Anterior cingulate cortex (tissue), 58 donors: ENCODE measurements at places on chromosomes 7 and 10.
A peak's percentile ranks its signal among the peaks of the same experiment; 100 is the strongest.

DNA sequence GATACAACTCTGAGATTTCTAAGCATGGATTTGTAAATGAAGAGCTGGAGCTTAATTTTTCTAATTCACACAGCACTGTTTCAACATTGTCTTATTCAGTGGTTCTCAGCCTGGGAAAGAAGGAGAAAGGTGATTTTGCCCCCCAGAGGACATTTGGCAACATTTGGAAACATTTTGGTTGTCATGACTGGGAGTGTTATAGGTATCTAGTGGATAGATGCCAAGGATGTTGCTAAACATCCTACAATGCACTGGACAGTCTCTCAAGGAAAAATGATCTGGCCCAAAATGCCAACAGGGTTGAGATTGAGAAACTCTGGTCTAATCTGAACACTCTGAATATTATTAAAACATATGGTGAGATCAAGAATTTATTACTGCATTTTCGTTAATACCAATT, 3.8 kb upstream of the CAV2 start:
- DNase-seq, result no peak

DNA sequence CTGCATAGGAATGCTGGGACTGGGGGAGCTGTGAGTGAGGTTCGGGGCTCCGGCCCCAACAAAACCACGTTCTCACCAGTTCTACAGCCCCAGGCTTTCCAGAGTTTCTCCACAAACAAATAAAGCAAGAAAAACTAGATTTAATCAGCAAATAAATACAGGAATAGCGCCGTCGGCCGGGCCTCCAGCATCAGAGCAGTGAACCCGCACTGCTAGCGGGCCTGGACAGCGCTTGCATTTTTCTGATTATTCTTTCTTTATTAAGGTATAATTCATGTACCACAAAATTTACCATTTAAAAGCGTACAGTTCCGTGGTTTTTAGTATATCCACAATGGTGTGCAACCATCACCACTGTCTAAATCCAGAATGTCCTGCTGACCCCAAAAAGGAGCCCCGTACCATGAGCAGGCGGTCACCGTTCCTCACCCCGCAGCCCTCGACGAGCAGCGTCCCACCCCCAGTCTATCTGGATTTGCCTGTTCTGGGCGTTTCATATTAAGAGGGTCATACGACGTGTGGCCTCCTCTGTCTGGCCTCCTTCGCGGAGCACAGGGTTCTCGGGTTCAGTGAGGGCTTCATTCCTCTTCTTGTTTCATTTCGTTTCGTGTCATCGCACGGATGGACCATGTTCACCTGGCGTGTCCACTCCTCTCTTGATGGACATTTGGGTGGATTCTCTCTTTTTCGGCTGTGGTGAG, 35.5 kb upstream of the FOXL3 start:
- no peak for DNase-seq

- DNase-seq, result peak; percentile 75
Measured at GRCh38 chr7:66114743-66115649, at the start of gene CRCP. TSS of gene CRCP (plus strand) at chr7:66114847. CDS start at chr7:66114963, 116 bp downstream.

GRCh38 chr10:93461109-93461806, 20.9 kb downstream of the MYOF start:
- DNase-seq, result no peak

- no peak for DNase-seq
Measured at GRCh38 chr7:116571552-116571951, 46.7 kb downstream of the CAV1 start.

DNA sequence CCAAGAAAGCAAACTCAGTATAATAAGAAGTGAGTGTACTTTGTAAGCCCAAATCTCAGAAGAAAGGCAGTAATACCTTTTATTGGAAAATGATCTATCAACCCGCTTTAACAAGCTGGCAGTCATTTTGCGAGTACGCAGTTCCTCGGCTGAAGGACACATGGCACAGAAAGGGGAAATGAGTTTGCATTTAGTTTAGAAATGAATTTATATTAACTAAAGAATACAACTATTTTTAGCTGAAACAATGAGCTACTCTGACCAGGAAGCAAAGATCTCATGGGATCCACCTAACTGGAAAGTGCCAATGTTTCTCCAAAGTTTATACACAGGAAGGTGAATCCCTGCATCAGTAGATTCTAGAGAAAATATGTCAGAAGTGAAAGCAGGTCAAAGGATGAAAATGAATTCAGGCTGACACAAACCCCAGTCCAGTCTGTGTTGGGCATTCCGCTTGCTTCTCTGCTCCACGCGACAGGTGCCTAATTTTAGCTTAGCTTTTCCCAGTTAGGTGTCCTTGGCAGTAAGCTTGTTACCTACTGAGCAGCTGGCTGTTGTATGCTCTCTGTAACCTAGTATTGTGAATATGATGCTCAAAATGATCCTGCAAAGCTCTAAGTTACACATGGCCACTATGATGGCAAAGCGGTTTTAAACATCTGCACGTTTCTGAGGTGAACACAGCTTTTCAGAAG, 112.8 kb downstream of the LARP4B start:
- DNase-seq, result no peak

DNA sequence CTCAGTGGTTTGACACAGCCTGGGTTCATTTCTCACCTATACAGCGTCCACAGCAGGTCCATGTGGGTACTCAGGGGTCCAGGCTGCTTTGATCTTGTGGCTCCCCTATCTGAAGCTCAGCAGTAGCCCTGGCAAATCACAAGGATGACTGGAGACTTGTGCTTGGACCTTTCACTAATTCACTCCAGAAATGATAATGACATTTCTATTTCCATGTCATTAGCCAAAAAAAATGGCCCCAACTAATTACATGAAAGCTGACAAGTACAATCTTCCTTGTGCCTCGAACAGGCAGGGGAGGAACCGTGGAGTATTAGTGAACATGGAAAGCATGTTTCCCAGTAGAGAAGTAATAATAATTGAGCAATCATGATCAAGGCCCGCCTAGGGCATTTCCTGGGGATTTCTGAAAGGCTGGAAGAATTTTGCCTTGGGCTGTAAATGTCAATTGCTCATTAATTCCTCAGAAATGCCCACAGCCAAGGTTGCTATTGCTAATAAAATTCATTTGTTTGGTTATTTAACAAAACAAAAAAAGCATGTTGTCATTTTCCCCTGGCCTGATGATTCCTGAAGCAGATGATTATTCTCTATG, 586.1 kb downstream of the SDK1 start:
- DNase-seq, result no peak

GRCh38 chr10:42940487-42941294, 136.2 kb upstream of the RET start:
- DNase-seq, result no peak

GRCh38 chr10:108327706-108328105, 1163.2 kb upstream of the SORCS1 start:
- DNase-seq, result no peak

GRCh38 chr7:138064856-138065357, 11.4 kb upstream of the AKR1D1 start:
- no peak for DNase-seq
